ENCODE measurements at places on chromosomes 16 and 17.

- DNase-seq, result no peak
- H3K36me3 ChIP-seq, result no peaks in the 10 kb centered on the region
- no peaks in the 10 kb centered on the region for H3K27me3 ChIP-seq
- no peak overlapping the region for H3K4me3 ChIP-seq
- no peak overlapping the region for H3K27ac ChIP-seq
- no peaks in the 10 kb centered on the region for H3K4me1 ChIP-seq
These were observed 220.1 kb downstream of the FOXL1 start for GRCh38 chr16:86798247-86799041.

DNA sequence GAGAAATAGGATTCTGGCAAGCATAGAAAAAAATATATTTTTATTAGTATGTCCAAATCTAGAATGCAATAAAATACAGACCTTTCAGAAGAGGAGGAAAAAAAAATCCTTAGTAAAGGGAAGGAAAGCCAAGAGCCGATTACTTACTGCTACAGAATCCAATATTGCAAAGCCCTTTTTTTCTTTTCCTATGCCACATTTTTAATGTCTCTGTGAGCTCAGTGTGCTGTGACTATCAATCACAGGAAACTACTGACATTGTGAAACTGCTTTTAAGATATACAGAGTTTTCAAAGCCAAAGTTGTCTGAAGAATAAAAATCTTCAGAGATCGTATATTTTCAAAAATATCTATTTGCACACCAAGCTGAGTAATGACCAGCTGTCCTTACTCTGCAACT lies 120.4 kb downstream of the CHD9NB start:
- DNase-seq, result no peak
- no peak overlapping the region for H3K27ac ChIP-seq
- H3K4me3 ChIP-seq, result no peak overlapping the region
- H3K4me1 ChIP-seq, result no peaks in the 10 kb centered on the region

DNA sequence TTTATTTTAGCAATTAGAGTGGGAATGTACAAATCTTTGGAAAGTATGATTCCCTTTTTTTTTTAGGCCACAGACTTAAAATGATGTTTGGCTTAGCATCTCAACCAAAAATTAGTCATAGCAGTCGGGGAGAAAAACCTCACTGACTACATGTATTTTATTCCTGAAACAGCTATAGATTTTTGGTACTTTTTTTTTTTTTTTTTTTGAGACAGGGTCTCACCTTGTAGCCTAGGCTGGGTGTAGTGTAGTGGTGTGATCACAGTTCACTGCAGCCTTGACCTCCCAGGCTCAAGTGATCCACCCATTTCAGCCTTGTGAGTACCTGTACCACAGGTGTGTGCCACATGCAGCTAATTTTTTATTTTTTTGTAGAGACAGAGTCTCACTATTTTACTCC lies 23.4 kb downstream of the RNFT1 start:
- H3K4me1 ChIP-seq, result no peaks in the 10 kb centered on the region
- H3K36me3 ChIP-seq, result peaks cover 33% of the 10 kb centered on the region
- H3K27me3 ChIP-seq, result no peaks in the 10 kb centered on the region
- DNase-seq, result no peak

GRCh38 chr16:79316004-79316458 lies 284.5 kb downstream of the MAF start:
- no peaks in the 10 kb centered on the region for H3K27me3 ChIP-seq
- H3K4me1 ChIP-seq, result no peaks in the 10 kb centered on the region
- H3K36me3 ChIP-seq, result no peaks in the 10 kb centered on the region
- no peak overlapping the region for H3K27ac ChIP-seq
- DNase-seq, result no peak

DNA sequence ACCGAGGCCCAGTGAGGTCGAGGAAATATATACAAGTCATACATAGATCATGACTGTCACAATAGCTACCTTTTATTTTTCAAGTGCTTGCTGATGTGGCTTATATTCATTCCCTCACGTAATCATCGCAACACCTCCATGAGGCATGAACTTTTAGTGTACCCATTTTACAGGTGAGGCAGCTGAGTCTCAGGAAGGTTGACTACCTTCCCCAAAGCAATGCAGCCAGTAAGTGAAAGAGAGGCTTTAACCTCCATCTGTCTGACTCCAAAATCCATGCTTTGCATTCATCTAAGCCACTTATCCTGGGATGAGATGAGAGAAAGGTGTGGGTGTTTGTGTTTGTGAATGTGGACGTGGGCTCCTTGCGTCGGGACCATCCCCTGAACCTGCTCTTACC lies 30.8 kb downstream of the CALB2 start:
- no peaks in the 10 kb centered on the region for H3K27me3 ChIP-seq
- no peaks in the 10 kb centered on the region for H3K4me1 ChIP-seq
- no peaks in the 10 kb centered on the region for H3K36me3 ChIP-seq

GRCh38 chr17:78110363-78111015 lies 18.1 kb downstream of the TMC6 start:
- DNase-seq, result no peak
- H3K4me1 ChIP-seq, result peaks cover 24% of the 10 kb centered on the region
- H3K27me3 ChIP-seq, result no peaks in the 10 kb centered on the region
